Naive thymus-derived CD4-positive, alpha-beta T cell (primary cell): ENCODE measurements at places on chromosomes 11 and 22. TPM values are rescaled to one million over a fixed set of nuclear protein-coding genes. Genes with fewer than 3 reads are reported as not detected.

DNA sequence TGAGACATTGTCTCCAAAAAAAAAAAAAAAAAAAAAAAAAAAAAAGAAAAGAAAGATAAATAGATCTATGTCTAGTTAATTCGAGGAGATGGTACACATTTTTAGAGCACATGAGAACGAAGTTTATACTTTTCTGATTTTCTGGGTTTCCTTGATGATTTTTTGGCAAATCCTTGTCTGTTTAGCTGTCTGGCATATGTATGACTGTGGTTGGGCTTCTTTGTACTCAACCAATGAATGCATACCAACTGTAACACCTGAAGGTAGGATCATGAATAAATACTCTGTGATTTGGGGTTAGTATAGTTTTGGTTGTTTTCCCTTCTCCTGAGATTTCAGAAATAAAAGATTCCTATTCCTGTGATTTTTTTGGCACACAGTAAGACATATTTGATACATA lies 63.1 kb downstream of the ARHGEF12 start:
- no peak for DNase-seq
- H3K4me3 ChIP-seq = no peak overlapping the region
- H3K27me3 ChIP-seq = no peaks in the 10 kb centered on the region
- no peak overlapping the region for H3K27ac ChIP-seq
- H3K36me3 ChIP-seq = no peaks in the 10 kb centered on the region
- H3K4me1 ChIP-seq = no peaks in the 10 kb centered on the region

DNA sequence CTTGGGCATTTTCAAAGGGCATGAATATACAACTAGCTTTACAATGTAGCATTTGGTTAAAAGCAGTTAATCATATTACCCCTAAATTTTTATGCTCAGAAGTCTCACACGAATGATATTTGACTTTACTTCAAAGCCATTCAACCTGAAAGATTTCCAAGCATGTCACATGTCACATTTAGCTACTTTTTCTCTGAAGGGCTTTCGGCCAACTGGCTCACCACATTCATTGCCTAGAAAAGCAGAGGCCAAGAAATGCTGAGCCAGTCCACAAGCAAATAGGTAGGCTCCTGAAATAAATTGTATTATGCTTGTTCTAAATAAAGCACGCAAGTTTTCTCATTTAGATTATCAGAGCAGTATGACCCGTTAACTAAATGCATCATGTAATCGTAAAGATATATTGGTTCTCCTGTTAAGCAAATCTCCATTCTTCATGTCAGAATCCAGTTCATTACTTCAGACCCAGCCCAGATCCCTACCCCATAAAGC lies 30.6 kb downstream of the PAX6 start:
- H3K4me1 ChIP-seq = no peaks in the 10 kb centered on the region
- H3K4me3 ChIP-seq = no peak overlapping the region
- H3K27ac ChIP-seq = no peak overlapping the region
- no peaks in the 10 kb centered on the region for H3K27me3 ChIP-seq
- no peak for DNase-seq

DNA sequence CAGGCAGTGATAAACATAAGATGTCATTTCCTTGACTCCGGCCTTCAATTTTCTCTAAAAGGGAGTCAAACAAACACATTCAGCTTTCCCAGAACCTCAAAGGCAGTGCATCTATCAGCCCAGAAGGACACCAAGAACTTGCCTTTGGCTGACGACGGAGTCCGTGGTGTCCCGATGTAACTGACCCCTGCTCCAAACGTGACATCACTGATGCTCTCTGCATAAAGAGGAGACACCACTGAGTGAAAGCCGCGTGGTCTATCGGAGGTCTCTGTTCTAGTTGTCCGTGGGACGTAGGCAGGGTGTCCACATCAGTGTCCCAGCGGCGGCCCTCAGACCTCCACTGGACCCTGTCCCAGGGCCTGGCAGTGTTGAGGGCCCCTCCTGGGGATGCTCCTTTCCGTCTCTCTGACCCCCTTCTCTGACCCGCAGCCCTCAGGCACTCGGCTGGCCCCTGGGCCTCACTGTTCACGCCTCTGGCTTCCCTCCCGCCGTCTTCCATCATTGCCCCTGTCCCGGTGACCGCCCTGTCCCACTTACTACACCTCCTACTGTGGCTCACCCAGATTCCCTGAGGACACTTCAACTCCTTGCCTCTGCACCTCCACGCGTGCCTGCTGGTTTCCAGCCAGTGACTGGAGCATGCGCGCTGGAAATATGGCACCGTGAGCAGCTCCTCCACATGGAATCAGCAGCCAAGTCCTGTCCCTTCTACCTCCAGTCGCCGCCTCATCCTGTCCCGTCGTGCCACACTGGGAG lies 70.4 kb downstream of the NCAPD3 start:
- H3K4me3 ChIP-seq = no peak overlapping the region
- peaks cover 86% of the 10 kb centered on the region for H3K36me3 ChIP-seq
- DNase-seq = no peak
- H3K4me1 ChIP-seq = no peaks in the 10 kb centered on the region
- H3K27ac ChIP-seq = no peak overlapping the region

The PNPLA3 gene
- total RNA-seq = 0.19 and 0.46 TPM in 2 replicates

- DNase-seq = no peak
- H3K4me3 ChIP-seq = no peak overlapping the region
- H3K27ac ChIP-seq = no peak overlapping the region
- H3K4me1 ChIP-seq = no peaks in the 10 kb centered on the region
- no peaks in the 10 kb centered on the region for H3K27me3 ChIP-seq
- no peaks in the 10 kb centered on the region for H3K36me3 ChIP-seq
Measured at GRCh38 chr11:42625757-42626665, 685.8 kb upstream of the API5 start.

- H3K27me3 ChIP-seq = no peaks in the 10 kb centered on the region
- H3K27ac ChIP-seq = no peak overlapping the region
- no peaks in the 10 kb centered on the region for H3K4me1 ChIP-seq
- no peak for DNase-seq
- H3K36me3 ChIP-seq = no peaks in the 10 kb centered on the region
- H3K4me3 ChIP-seq = no peak overlapping the region
Measured at GRCh38 chr22:39184586-39185577, 32.4 kb upstream of the CBX7 start.

GRCh38 chr11:42049650-42050049 lies 590.2 kb upstream of the LRRC4C start:
- no peaks in the 10 kb centered on the region for H3K36me3 ChIP-seq
- H3K27me3 ChIP-seq = no peaks in the 10 kb centered on the region
- no peak overlapping the region for H3K27ac ChIP-seq

The FJX1 gene
- not detected for total RNA-seq

GRCh38 chr11:64629796-64630562 lies 39.0 kb downstream of the SLC22A12 start:
- DNase-seq = no peak
- H3K36me3 ChIP-seq = no peaks in the 10 kb centered on the region
- H3K27ac ChIP-seq = no peak overlapping the region
- H3K4me1 ChIP-seq = no peaks in the 10 kb centered on the region

GRCh38 chr11:36509201-36509639 lies 852 bp downstream of the TRAF6 start:
- peaks cover 7% of the 10 kb centered on the region for H3K36me3 ChIP-seq
- peaks cover 5% of the 10 kb centered on the region for H3K4me1 ChIP-seq
- peak; percentile 27 for DNase-seq
- H3K27ac ChIP-seq = peak overlapping the region; percentile 84

DNA sequence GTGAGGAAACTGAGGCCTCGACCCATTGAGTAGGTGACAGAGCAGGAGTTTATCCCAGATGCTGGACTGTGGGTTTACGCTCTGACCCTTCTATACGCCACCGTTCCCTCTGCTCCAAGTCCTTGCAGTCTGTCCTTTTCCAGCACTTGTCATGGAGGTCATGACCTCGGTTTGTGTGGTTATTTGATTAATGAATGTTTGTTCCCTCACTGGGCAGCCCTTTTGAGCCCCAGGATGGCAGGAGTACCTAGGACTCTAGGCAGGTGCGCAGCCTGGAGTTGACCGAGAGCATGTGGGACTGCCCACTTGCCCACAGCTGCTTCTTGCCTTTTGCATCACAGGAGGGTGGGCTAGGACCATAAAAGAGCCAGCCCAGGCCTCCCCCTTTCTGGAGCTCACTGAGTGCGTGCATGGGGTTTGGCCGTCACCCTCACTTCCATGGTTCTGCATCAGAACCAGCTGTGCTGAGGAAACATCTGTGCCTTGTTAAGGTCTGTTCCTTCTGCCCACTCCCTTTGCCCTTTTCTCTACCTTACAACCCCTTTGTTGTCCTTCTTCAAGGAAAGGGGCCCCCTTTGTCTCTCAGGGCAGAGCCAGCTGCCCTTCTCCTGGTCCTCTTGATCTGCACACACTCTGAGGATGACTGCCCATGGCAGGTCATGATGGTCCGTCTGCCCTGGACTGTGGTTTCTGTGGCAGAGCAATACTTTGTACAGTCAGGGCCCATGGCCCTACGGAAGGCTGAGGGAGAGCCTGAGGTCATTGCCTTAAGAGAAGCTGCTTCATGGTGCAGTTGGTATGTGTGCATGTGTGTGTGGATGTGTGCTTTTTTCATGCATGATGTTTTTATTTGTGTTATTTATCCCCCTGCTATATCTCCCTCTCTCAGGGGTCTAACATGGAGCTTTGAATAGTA lies 38.2 kb downstream of the BMAL1 start:
- H3K27me3 ChIP-seq = no peaks in the 10 kb centered on the region
- H3K36me3 ChIP-seq = no peaks in the 10 kb centered on the region

- no peaks in the 10 kb centered on the region for H3K4me1 ChIP-seq
- no peaks in the 10 kb centered on the region for H3K27me3 ChIP-seq
- H3K27ac ChIP-seq = no peak overlapping the region
- H3K4me3 ChIP-seq = no peak overlapping the region
- H3K36me3 ChIP-seq = no peaks in the 10 kb centered on the region
Measured at GRCh38 chr11:106418791-106419190, 341.3 kb downstream of the AASDHPPT start.

DNA sequence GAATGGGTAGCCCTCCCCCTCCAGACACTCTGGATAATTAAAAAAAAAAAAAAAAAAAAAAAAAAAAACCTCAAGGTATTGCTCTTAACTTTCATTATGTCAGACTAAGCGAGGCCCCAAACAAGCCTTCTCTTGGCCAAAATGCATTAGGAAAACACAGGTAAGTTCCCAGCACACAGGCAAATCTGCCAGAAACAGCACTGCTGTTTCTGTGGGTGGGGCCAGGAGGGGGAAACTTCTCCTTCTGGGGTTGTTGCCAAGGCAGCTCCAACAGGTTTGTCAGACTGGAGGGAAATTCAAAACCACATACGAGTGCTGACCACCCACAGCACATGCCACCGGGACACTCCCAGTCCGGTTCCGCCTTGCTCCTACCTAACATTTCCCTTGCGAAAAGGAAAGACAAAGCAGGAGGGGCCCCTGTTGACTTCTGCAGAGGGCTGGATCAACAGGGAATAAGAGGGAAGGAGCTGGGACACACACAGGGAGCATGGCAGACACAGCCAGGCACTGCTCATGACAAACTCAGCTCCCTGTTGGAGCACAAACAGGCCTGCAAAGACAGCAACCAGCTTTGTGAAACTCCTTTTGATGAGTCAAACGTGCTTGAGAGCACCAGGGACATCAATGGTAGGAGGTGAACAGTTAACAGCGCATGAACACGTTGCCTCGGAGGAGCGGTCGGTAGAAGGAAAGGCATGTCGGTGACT lies 55.0 kb downstream of the MYH9 start:
- peaks cover 38% of the 10 kb centered on the region for H3K36me3 ChIP-seq
- DNase-seq = peak; percentile 62
- peaks cover 100% of the 10 kb centered on the region for H3K4me1 ChIP-seq
- peak overlapping the region; percentile 57 for H3K4me3 ChIP-seq
- H3K27ac ChIP-seq = peak overlapping the region; percentile 82

The KRTAP5-10 gene
- total RNA-seq = not detected

DNA sequence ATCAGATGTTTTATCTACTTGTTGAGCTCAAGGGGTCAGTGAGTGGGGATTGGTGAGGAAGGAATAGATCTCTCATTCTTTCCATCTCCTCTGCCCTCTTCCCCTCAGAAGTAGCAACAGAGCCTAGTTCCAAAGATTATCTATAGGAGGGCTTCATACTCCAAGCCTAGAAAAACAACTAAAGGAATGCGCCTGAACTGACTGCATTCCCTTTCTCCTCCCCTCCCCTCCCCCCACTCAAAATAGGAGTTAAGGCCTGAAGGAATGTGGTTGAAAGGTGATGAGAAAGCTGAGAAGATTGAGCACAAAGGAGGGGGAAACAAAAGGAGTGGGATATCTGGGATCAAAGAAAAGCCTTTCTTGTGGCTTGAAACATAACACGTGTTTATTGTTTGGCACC lies 10.5 kb downstream of the EMSY start:
- H3K27ac ChIP-seq = no peak overlapping the region
- H3K4me1 ChIP-seq = no peaks in the 10 kb centered on the region
- no peaks in the 10 kb centered on the region for H3K27me3 ChIP-seq
- DNase-seq = no peak
- peaks cover 11% of the 10 kb centered on the region for H3K36me3 ChIP-seq
